ENCODE measurements at places on chromosomes 6 and 20.

DNA sequence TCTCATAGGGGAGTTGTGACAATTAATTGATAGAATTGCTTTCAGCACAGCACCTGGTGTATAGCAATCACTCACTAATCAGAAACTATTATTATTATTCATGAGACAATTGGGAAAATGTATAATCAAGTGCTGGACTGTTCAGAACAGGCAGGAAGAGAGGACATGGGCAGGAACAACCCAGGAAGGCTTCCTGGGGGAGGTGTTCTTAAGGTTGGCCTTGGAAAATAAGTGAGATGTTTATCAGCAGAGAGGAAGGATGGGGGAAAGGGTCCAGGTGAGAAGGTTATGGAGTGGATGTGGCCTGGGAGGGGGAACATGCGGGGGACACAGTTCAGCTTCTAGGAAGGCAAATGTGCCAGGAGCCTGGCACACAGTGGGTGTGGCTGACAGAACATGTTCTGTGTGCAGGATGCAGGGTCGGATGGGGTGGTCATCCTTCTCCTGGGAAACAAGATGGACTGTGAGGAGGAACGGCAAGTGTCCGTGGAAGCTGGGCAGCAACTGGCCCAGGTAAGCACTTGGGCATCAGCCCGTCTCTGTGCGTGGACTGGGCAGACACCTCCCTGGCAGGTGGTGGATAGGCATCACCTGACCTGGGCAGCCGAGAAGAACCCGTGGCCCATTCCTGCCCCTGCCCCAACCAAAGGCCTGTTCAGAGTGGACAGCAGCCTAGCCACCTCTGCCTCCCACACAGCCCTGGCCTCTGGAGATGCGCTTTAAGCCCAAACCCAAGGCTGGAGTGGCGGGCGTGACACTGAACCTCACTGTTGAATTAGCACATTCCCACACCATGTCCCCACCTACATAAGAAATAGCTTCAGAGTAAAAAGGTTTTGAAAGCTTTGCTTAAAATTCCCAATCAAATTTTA, 30.9 kb downstream of the RAB44 start:
- no peak for DNase-seq

DNA sequence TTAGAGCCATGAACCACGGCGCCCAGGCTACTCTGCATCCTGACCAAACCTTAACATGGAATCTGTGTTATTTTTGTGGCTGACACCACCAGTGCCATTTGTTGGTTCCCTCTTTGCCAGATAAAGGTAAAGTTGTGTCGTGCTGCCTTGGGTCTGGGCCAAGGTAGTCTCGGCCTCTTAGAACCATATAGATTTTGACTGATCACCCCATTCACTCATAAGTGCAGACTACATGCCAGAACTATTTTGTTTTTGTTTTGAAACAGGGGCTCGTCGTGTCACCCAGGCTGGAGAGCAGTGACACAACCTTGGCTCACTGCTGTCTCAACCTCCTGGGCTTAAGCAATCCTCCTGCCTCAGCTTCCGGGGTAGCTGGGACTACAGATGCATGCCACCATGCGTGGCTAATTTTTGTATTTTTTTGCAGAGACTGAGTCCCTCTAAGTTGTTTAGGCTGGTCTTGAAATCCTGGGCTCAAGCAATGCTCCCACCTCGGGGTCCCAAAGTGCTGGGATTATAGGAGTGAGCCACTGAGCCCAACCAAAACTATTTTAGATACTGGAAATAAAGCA, 19.2 kb upstream of the RIPOR3 start:
- DNase-seq = no peak

DNA sequence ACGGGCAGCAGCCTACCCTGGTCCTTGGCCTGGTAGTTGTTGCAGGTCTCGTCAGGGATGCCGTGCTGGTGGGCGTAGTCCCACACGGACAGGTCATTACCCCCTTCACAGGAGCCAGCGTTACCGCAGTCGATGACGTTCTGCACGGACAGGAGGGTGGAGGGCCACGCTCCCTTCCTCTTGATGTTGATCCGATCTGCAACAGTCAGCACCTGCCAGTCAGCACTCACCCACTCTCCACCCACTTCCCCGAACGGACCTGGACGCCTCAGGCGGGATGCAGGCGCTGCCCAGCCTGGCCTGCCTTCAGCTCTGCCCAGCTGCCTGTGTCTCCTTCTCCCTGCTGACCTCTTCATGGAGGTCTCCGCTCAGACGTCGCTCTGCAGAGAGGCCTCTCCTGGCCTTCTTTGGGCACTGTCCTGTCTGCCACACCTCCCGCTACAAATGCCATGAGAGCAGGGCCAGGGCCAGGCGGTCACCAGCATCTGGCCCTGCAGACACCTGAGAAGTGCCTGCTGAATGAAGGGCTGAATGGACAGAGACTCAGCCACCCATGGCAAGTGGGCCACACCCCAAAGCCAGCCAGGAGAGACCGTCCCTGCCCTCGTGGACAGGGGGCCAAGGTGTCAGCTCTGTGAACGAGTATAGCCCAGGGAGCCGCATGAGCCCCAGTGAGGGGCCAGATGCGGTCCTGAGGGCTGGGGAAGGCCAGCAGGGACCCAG, 5.4 kb downstream of the CTSZ start:
- DNase-seq = no peak

- DNase-seq = no peak
Observed at GRCh38 chr6:74752303-74752702, 453.6 kb downstream of the COL12A1 start.

- DNase-seq = no peak
Observed at GRCh38 chr6:163985710-163986109, 571.2 kb downstream of the QKI start.

DNA sequence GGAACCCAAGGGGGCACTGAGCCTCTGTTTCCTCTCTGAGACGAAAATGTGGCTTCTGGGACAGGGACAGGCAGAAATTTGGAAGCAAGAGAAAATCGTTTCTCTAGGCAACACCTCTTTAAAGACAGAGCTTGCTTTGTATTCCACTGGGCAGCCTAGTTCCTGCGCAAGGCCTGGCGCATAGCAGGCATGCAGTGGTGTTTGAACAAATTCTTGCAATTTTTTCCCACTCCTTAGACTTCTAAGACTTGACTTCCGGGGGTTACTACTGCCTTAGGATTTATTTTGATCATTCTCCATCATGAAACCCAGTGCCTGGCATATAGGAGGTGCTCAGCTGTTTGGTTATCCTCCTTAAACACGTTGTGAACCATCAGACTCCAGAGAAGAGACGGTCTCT, 249.0 kb upstream of the KCNG1 start:
- DNase-seq = no peak

DNA sequence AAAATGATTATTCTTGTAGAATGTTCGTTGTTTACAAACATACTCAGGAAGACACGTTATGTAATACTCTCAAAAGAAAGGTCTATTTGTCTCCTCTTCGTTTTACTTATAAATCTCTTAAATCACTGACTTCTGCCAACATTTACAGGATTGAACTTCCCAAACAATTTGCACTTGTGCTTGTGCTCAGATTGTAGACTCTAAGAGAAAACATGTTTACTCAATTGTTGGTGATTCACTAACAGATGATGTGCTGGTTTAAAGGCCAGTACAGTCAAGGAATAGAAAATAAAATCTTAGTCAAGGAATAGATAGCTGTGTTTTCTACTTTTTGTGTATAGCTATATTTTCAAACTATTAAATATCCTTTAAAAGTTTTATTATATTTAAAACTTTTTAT, 172.8 kb downstream of the GJA1 start:
- DNase-seq = no peak

- no peak for DNase-seq
Observed at GRCh38 chr6:6614096-6614982, 25.8 kb downstream of the LY86 start.
